ENCODE measurements at places on chromosomes 4 and X.
A peak's percentile ranks its signal among the peaks of the same experiment; 100 is the strongest.

DNA sequence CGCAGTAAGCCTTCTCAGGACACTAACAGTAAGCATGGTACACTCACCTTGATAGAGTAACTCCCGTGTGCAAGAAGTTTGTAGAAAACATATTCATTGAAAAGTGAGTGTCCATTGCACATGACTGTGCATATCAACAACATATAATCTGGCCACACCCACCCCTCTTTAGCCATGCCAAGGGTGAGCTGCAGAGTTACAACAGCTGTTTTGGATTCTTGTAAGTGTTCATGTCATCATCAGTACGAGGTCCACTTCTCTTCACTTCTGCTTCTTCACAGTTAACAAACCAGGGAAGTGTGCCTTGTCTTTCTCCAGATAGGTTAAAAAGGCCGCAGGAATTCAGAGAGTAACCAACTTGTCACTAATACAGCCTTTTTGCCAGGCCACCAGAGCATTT, 116.6 kb downstream of the IRF2 start:
- no peak for DNase-seq

GRCh38 chr4:143199503-143199902, 14.8 kb downstream of the USP38 start:
- DNase-seq, result no peak

DNA sequence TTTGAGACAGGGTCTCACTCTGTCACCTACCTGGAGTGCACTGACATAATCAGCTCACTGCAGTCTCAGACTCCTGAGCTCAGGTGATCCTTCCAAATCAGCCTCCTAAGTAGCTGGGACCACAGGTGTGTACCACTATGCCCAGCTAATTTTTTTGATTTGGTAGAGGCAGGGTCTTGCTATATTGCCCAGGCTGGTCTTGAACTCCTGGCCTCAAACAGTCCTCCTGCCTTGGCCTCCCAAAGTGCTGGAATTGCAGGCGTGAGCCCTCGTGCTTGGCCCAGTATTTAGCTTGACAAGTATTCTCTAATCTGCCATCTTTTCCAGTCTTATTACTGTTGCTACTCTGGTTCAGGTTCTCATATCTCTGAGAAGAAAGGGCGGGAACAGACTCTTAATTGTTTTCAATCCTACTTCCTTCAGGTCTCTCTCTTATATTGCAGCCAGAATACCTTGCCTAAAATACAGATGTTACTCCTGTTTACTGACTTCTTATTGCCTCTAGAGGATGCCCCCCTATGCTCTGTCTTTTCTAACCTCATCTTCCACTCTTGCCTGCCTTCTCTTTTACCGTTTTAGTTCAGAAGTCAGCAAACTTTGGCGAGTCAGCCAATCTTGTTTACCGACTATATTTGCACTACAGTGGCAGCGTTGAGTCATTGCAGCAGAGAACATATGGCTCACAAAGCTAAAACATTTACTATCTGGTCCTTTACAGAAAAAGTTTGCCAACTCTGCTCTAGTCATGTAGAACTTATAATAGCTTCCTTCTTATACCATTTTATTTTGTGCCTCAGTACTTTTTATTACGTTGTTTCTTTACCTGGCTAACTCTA, 19.0 kb downstream of the MRPL1 start:
- DNase-seq, result no peak

GRCh38 chr4:133385161-133385954, 236.3 kb downstream of the PCDH10 start:
- DNase-seq, result no peak

DNA sequence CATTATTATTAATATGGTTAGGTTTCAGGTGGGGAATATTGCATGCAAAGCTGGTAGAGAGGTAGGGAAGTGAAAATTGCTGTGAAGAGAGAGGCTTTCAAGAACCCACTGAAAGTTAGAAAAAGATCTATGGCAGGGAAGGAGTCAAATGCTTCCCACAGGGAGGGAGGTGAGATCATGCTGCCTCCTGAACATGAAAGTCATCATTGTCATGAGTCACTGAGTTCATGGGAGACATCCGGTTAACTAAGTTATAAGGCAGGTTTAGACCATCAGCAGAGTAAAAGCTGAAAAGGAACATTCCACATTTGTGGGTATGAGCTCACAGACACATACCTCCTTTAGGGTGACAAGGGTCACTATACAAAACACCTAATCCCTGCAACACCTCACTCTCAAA, 16.2 kb downstream of the GATB start:
- DNase-seq, result no peak

DNA sequence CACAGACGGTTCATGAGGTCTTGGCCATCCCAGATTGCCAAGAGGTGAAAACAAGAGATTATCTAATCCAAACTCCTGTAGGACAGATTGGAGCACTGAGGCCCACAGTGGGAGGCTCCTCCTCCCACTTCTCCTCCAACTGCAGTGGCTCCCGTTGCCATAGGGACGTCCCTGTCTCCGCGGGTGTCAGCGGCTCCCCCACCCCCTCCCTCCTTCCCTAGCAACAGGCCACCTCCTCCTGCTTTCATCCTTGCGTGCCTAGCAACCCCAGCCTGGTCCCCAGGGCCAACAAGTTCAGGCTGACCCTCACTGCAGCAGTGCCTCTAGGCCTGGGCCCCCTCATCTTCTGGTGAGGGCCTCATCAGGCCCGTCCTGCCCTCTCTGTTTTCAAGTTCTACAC, 6.8 kb upstream of the IQSEC2 start:
- peak; percentile 17 for DNase-seq
